ENCODE measurements at places on chromosomes 7 and 10.
A peak's percentile ranks its signal among the peaks of the same experiment; 100 is the strongest.

GRCh38 chr7:33039257-33039902 is 23.2 kb downstream of the NT5C3A start:
- DNase-seq: no peak

GRCh38 chr7:102170393-102170970 is 116.2 kb upstream of the SH2B2 start:
- DNase-seq: no peak

DNA sequence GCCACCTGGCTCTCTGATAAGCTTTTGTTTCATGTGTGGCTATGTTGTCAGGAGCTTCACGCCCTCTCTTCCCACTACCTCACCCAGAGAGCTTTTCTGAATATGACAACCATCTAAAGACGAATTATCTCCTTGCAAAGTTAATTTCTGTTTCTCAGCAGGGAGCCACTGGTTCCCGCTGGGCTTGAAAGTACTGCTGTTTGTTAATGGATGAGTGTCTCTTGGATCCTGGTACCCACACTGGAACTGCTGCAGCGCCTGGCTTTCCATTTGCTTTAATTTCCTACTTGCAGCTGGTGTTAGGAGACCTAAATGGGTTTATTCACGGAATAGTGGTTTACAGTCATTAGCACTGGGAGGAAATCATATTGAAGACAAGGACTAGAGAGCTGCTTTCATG is 267.9 kb upstream of the LRGUK start:
- DNase-seq: no peak

DNA sequence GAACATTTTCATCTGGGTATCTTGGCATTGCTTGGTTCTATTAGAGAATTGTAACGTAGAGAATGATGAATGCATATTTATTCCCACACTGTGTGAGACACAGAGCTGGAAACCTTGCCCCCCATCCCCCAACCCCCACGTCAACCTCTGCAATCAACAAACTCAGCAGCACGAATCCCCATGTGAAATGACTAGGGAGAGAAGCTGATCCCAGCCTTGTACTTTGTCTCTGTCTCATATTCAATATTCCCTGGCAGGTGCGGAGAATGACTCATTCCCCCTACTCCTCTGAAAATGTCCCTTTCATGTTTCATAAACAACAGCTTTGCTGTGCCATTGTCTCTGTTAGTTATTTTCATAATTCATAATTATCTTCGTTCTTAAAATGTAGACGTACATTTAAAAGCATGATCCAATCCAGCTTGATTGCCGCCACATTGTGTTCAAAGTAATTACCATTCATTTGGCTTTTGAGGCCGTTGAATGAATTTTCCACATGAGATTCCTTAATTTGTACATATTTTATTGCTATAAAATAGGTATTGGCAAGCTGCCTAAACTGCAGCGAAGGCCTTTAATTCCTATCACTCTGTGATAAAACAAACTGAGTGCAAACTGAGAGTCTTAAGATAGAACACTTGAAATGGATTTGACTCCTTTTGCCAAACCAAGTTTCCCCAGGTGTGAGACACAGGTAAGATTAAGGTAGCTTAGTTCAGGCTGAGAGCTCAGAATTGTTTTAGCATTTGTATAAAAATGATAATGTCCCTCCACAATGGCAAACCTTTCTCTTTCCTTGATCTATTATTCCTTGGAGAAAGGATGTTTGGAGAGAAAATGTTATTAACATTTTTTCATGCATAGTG is 920.2 kb downstream of the TYW1 start:
- DNase-seq: no peak

DNA sequence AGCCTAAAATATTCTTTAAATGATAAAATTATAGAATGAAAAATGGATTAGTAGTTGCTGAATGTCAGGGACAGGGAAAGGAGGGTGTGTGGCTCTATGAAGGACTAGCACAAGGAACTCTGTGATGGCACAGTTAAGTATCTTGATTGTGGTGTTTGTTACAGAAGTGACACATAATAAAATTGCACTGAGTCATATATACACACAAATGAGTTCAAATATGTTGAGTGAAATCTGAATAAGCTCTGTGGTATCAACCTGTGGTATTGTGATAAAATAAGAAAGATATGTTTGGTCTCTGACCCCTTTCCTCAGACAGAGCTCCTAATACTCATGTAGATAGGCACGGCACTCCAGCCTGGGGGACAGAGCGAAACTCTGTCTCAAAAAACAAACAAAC is 181.5 kb upstream of the TRIM24 start:
- DNase-seq: no peak

DNA sequence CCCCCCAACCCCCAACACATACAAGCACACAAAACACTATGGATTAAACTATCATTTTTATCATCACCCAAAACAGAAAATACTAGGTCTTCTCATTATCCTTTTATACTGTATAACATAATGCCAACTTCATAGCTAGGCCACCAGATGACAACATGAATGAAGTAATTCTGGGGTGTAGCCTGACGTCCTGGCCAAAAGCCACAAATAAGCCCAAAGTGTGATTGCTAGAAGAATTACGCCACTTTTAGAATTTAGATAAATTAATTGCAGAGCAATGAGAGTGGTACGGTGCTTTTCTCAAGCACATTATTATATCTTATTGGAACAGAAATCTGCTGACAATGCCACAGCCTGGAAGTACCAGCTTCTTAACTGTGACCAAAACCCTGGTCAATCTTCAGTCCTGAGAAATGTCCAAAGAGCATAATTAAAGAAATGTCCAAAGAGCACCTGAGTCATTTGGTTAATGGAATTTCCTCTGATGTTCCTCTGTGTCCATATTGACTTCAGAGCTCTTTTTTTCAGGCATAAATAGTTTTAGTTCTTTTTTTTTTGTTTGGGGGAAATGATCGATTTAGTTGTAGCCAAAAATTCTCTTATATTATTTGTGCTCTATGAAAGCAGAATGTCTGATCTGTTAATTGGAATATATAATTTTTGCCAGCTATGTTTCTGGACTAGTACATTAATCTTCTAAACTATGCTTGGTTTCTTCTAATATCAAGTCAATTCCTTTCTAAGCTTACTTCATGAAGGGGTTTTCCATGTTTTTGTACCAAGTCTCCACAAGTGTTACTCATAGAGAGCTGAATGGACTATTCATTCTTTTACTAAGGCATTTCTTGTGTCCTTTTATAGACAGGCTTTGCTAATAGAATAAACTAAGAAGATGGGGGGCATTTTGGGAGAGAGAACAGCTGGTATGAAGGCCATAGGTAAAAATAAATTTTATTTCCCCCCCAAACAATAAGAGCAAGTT is 233.4 kb upstream of the SLC26A5 start:
- no peak for DNase-seq

DNA sequence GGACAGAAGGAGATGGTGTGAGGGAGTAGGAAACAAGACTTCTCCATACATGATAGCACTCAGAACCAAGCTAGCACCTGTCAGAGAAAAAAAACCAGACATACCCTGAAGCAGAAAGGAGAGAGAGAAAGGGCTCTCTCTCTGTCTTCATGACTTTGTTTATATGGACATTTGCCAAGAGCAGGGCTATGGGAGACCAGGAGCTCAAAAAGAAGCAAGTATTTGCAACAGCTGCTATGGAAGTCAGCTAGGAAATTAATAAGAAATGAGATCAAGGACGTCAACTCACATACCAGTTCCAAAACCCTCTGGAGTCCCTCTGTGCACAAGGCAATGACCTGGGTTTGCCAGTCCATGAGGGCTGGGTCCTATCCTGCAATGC is 111.6 kb downstream of the SGMS1 start:
- DNase-seq: no peak

DNA sequence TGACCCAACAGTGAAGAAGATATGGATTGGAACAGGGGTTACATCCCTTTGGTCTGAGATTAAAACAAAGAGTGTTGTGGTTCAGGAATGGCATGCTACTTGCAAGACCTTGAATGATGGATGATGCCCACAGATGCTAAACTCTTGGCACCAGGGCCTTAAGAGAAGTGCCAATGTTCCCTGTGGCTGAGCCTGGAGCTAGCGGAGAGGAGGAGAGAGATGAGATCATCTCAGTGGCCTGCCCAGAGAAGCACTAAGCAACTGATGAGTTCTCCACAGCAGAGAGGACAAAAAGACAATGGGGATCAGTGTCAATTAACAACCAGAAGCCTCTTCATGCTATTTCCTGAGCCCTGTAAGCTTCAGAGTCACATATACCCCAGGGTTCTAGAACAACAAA is 97.8 kb downstream of the ELAPOR2 start:
- no peak for DNase-seq

GRCh38 chr10:99435986-99436638 is 5.7 kb upstream of the GOT1 start:
- peak; percentile 41 for DNase-seq

GRCh38 chr7:11217848-11218565 is 244.3 kb downstream of the PHF14 start:
- DNase-seq: no peak

DNA sequence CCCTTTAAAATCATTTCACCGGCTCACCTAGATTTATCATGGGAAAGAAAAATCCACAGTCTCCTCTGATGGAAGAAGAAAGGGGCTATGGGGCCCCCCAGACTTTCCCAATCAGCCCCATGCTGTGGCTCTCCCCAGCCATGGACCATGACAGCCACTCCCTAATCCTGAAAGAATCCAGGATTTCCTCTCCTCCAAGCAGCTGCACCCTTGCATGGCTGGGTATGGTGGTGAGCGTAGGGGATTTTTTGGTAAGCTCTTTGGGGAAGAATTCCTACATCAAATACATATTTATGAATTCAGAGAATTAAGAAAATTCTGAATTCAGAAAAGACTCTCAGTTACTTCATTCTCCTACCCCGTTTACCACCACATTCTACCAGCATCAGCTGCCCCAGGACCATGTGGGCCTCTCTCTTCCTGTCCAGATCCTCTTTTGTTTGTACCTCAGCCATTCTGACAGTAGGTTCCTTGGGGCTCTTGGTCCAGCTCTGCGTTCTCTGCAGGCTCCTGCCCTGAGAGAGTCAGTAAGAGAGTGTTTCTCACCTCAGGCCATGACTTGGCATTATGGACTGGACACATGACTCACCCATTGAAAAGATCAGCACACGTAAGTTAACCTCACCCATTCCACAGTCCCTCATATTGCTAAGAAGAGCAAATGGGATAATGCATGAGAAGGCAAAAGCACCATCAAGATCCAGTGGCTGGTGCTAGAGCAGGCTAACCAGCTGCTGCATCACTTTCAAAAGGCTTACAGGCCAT is 337.8 kb downstream of the ELMO1 start:
- no peak for DNase-seq

- no peak for DNase-seq
These were observed 365.2 kb downstream of the PLXDC2 start for GRCh38 chr10:20181434-20181833.

GRCh38 chr10:96334616-96335526 is 23.9 kb downstream of the OPALIN start:
- DNase-seq: peak; percentile 9

DNA sequence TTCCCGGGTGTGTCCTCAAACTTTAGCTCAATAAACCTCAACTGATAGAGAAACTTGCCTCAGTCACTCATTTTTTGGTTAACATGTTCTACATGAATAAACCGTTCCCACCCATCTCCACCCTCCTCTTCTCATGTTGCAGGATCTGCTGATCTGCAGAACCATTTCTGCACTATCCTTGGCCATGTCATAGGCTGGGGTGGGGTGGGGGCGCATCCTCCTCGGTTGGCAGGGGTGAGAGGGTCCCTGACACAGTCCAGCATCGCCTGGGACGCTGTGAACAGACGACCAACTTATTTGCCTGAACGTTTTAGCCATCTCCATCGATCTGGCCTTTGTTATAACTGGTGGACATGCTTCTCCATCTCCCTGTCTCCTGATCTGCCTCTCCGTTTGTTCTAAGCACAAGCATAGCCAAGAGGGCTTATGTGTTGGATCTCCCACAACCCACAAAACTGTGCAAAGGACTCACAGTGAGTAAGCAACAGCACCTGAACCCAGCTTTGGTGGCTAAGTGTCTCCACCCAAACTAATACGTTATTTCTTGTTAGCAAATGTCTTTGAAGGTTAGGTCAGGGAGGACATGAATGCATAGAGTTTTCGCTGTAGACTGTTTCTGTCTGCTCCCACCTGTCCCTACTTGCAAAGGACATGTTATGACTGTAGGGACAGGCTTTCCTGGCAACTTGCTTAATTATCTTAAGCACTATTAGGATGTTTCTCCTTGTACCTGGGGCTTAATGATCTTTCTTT is 51.7 kb downstream of the PRKCQ start:
- DNase-seq: no peak

GRCh38 chr10:119667562-119668328 is 16.6 kb downstream of the BAG3 start:
- peak; percentile 87 for DNase-seq

GRCh38 chr7:111958896-111959295 is 247.3 kb downstream of the DOCK4 start:
- no peak for DNase-seq

- DNase-seq: peak; percentile 89
These were observed 28.1 kb downstream of the ARL4A start for GRCh38 chr7:12715372-12716133.

- DNase-seq: no peak
These were observed 61.3 kb upstream of the PFKP start for GRCh38 chr10:3006093-3006492.

- DNase-seq: peak; percentile 33
These were observed 42.6 kb downstream of the BAMBI start for GRCh38 chr10:28719789-28720436.

DNA sequence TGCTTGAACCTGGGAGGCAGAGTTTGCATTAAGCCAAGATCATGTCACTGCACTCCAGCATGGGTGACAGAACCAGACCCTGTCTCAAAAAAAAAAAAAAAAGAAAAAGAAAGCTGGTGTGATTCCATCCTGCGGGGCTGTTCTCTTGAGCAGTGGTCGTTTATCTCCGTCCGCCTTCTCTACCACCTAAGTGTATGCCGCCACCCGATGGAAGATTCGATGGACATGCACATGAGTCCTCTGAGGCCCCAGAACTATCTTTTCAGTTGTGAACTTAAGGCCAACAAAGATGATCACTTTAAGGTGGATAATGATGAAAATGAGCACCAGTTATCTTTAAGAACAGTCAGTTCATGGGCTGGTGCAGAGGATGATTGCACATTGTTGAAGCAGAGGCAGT is 65.7 kb downstream of the ABRAXAS2 start:
- DNase-seq: no peak

DNA sequence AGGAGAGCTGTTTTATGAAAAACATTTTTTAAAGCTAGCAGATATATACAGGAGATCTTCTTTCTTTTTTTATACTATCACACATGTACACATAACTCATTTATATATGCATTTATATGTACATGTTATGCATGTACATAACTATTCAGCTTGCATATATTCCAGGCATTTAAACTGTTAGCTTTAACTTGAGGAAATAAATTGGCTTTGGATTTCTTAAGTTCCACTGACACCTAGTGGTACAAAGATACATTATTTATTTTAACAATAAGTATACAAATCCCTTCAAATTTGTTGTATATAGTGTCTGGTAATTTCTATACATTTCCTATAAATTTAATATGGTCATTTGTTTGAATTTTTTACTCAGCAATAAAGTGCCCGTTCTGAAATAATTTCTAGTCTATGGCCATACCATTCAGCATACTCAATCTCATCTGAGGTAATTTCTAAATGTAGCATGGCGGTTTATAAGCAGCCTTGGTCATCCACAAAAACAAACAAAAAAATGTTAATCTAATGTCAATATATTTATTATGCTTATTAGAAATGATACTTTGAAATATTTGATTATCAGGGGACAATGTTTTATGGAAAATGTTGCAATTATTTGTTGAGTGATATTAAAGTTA is 11.6 kb downstream of the ZDHHC6 start:
- peak; percentile 20 for DNase-seq

GRCh38 chr10:112951359-112952281 is 1.6 kb downstream of the TCF7L2 start:
- peak; percentile 83 for DNase-seq
